ENCODE measurements at places on chromosomes 4 and X.

- peak; percentile 19 for DNase-seq
These were observed 57.7 kb downstream of the IL13RA2 start for GRCh38 chrX:114959729-114960128.

GRCh38 chrX:19750783-19751467, 136.5 kb downstream of the SH3KBP1 start:
- no peak for DNase-seq

GRCh38 chr4:77385124-77385969, 220.3 kb upstream of the CXCL13 start:
- peak; percentile 71 for DNase-seq

GRCh38 chrX:71199252-71200008, 23.6 kb upstream of the GJB1 start:
- no peak for DNase-seq

DNA sequence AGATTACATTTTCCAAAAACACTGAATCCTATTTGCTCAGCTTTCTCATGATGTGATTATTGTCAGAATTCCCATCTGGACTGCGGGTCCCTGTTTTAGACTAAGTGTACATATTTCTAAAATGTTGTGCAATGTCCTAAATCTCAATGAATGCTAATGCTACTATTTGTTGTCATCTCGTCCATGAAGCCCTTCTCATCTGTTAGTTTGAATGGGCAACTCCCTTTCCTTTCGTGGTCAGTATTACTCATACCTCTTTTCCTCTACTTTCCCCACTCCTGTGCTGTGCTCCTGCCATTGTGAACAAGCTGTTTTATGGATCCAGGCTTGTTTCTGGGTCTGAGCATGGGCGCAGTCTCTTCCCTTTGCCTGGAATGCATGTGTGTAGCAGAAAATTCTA, 91.0 kb downstream of the MID1 start:
- DNase-seq = no peak

DNA sequence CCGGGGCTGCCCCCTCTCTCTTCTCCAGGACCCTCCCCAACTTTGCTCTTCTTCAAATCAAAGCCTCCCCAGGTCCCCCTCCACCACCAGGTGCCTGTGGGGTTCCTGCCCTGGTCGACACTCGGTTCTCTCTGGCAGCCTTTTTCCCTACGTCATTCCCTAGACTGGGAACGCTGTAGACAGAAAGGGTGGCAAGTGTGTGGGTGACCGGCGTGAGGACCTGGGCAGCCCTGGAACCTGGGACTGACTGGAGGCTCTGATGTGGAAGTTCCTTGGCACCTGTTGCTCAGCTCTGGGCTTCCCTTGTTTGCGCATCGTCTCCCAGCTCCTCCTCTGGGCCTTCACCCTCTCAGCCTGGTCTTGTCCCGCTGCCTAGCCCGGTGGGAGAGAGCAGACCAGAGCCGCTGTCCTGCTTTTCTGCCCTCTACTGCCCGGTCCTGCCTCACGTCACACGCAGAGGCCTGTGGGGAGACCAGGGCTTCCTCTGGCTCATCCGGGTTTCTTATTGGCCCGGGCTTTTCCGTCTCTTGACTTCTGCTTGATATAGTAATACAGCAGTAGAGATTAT, 1.3 kb downstream of the TACC3 start:
- DNase-seq = peak; percentile 47

DNA sequence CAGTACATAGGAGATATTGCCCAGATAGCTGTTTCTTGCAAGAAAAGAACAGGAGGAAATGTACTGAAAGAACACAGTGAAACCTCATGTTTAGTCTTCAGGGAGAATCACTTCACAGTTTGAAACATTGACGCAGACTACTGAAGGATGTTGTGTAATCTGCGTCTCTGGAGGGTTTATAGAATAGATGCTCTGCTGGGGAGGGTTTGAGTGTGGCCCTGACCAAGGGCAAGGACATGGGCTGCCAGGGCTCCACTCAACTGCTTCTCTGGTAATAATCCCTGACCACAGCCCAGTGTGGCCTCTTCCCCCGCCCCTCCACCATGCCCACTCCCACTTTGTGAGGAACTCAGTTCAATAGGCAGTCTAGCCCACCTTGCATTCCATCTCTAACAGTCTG, 15.8 kb upstream of the ACE2 start:
- DNase-seq = no peak

GRCh38 chr4:57219431-57219830, 109.2 kb upstream of the IGFBP7 start:
- DNase-seq = no peak

DNA sequence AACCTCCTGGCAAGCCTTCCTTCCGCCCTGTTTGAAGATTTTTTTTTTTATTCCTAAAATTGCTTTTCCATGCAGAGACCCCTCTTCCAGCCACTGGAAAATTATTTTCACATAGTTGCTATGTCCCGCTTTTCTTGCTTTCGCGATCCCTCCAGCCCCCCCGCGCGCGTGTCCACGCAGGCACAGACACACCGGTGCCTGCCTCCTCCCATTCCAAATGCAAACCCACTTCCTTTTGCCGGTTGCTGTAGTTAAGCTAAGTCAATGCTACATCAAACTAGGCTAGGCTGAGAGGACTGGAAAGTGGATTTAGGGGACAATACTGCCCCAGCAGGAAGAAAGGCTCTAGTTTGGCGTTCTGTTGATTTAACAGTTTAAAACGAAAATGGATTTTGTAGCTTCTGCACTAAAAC, 111.0 kb downstream of the DHX15 start:
- peak; percentile 29 for DNase-seq

- no peak for DNase-seq
These were observed 442.5 kb upstream of the LCORL start for GRCh38 chr4:18463987-18464559.

GRCh38 chrX:108171671-108172070, 80.1 kb downstream of the ATG4A start:
- no peak for DNase-seq

DNA sequence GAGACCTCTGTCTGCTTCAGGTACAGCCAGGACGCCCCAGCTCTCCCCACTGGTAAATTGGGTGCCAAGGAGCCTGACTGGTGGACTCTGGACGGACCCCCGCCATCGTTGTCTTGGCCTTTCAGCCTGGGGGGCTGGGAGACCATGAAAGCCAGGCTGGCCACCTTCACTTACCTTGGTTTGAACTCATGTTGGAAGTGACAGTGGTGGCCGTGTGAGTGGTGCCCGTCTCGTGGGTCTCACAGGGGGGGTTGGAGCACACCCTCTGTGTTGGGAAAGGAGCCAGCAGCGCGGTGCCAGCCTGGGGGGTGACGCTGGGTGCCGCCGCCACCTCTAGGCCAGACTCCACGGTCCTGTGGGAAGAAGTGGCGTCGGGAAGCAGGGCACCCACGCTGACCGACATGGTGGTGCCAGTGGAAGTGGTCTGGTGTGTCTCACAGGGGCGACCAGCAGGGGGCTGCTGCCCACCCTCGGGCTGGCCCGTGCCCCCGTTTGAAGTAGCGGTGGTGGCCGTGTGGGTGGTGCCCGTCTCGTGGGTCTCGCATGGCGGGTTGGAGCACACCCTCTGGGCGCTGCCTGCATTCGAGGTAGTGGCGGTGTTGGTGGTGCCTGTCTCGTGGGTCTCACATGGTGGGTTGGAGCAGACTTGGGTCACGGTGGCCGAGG, 9.6 kb upstream of the RENBP start:
- DNase-seq = no peak
